ENCODE measurements at places on chromosomes 5 and 9.

DNA sequence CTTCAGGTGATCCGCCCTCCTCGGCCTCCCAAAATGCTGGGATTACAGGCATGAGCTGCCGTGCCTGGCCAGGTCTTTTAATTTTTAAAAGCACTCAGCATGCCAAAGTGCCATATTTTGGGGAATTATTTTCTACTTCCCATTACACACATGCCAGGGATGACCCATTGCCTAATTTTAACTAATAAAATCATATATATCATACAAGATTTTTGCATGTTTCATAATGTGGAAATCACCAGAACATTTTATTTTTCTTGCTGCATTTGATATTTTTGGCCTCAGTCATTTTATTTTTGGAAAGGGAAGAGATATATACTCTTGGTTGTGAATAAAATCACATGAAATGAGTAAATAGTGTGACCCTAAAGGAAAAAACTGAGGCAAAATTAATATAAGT, 45.3 kb upstream of the TENT2 start:
- DNase-seq = no peak

- DNase-seq = no peak
Observed at GRCh38 chr9:10876333-10876732, 263.5 kb upstream of the PTPRD start.

DNA sequence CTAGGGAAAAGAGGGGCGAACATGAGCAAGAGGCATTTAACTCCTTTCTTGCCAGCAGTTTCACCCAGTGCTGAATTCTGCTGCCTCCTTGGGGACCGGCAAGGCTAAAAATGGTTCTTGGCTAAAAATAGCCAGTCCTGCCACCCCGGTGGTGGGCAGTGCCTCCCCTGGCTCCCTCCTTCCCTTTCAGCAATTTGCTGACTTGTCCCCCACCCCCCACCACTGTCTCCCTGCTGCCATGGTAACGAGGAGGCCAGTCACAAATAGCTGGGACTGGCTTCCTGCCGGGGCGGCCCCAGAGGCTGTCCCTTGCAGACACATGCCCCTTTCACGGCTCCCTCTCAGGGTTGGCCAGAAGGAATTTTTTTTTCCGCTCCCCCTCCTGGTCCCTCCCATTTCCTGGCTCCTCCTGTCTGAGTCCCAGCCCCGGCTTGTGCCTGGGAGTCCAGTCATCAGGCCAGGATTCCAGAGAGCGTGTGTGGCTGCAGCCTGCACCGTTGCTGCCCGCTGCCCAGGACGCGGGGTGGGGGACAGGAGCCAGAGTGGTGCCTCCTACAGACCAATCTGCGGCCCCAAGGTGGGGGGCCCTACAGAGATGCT, 130.3 kb downstream of the RGS3 start:
- DNase-seq = peak; percentile 98

GRCh38 chr5:61026004-61026403, 81.0 kb downstream of the NDUFAF2 start:
- DNase-seq = no peak

DNA sequence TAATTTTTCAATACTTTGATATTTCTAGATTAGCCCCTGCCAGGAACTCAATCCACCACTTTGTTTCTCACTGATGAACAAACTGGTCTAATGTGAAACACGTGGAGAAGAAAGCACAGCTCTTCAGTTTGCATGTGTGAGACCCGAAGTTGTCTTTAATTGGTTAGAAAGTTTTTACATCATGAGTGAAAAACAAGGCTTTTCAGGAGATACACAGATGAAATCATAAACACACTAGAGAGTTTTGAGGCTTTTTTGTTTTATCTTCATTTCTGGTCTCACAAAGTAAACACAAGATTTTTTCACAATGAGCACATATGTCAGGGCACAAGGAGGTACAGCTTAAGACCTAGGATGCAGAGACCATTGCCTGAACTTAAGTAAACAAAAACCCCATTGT, 84.5 kb upstream of the MOCS2 start:
- peak; percentile 9 for DNase-seq

GRCh38 chr5:37071901-37072581, 177.1 kb downstream of the CPLANE1 start:
- DNase-seq = peak; percentile 39

GRCh38 chr9:38043931-38044623, 24.9 kb downstream of the SHB start:
- DNase-seq = no peak

- DNase-seq = no peak
Observed at GRCh38 chr9:91176426-91176825, 185.3 kb downstream of the AUH start.

GRCh38 chr9:121785673-121786542, 134.5 kb downstream of the DAB2IP start:
- DNase-seq = no peak

DNA sequence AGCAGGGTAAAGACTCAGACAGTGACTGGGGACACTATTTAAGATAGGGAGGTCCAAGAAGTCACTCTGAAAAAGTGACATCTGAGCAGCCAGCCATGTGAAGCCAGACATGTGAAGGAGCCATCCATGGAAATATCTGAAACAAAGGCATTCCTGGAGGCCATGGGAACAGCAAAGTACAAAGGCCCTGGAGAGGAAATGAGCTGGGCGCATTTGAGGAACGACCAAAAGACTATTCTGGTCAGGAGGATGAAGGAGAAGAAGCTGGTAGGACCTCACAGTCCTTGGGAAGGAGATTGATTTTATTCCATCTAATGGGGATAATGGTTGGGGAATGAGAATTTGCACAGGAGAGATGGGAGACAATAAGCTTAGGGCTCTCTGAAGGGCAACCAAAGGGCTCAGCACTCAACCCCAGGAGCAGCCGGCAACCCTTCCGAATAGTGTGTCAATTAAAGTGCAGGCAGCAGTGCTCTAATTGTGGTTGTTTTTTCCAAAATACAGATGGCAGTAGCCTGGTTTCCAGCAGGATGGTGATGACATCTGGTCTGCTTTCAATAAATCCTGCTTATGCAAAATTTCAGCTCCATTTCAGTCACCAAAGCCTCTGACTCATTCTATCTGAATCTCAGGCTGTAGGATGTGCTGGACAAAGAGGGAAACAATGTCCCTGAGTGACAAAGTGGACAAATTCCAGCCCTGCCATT, 26.7 kb downstream of the FOXI1 start:
- DNase-seq = peak; percentile 81

GRCh38 chr5:180467989-180468731, 26.0 kb upstream of the CNOT6 start:
- no peak for DNase-seq

DNA sequence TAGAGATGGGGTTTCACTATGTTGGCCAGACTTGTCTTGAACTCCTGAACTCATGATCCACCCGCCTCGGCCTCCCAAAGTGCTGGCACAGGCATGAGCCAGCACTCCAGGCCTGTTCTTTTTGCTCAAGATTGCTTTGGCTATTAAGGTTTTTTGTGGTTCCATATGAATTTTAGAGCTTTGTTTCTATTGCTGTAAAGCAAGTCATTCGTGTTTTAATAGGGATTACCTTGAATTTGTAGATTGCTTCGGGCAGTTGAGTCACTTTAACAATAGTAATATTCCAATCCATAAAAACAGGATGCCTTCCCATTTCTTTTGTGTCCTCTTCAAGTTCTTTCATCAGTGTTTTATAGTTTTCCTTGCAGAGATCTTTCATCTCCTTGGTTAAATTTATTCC, 22.1 kb downstream of the C6 start:
- DNase-seq = no peak

GRCh38 chr9:86838519-86839497, 108.5 kb downstream of the GAS1 start:
- DNase-seq = no peak

DNA sequence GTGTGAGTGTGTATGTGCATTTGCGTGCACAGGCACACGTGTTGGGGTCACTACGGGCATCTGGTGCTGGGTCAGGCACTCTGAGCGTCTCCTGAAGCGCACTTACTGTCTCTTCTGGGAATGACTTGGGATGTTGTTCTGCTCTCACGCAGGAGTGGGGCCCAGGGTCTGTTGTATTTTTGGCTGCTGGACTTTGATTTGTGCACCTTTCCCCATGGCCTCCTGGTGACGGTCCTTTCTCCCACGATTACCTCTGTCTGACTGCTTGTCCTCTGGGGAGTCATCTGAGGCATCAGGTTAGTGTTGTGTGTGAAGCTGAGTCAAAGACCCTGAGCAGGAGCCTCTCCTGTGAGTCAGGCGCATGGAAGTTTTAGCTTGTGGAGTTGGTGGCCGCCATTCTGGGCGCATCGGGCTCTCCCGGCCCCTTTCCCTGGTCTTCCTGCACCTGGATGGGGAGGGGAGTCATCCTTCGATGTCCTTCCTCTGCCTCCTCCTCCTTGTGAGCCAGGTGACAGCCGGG, 62.1 kb downstream of the RXRA start:
- DNase-seq = no peak

DNA sequence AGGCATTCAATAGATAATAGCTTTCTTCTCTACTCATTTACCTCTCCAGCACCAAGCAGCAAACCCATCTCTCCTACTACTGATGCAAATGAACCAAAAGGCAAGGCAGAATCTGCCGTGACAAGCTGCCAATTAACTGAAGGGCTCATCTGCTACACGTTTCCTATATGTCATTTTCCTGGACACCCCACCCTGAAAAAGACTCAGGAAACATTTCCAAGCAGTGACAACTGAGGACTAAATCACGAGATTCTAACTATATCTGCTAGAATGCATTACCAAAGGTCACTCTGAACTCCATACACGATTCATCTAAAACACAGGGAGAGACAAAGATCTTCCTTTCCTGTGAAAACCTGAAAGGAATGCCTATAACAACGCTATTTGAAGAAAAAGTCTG, 12.9 kb downstream of the PLPP1 start:
- no peak for DNase-seq

GRCh38 chr5:177476531-177477233, 3.2 kb upstream of the DBN1 start:
- DNase-seq = peak; percentile 58

- no peak for DNase-seq
Observed at GRCh38 chr5:161030229-161030628, 178.2 kb upstream of the ATP10B start.

DNA sequence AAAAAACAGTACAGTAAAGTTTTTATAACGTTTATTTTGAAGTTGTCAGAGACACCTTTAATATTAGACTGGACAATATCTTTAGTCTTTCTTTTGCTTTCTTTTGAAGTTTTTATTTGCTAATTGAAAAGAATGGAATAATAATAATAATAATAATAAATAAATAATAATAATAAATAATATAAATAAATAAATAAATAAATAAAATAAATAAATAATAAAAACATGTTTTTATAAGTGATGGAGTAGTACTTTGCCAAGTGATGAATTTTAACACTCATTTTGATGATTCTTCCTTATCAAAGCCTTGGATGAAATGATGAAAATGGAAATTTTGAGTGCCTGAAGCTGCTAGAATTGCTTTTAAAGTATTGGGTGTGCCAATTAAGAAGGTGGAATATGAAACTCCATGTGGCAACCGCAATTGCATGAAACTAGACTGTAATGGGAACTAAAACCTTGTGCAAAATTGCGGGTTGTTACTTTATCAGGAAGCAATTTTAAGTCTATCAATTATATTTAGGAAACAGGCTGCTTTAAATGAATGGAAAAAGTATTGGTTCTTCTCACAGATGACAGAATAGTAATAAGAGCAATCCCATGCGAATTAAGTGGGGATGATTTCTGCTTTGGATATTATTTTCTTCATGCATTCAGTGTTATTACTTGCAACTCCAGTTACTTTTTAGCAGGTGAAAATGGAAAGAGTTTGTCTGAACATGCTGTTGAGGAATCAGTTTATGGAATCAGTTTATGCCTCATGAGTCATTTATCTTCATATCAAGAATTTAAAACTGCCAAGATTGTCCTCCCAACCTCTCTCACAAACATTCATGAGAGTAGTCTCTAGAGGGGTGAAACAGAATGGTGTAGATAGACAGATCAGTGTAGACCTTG, 4.6 kb downstream of the ANXA1 start:
- no peak for DNase-seq

- DNase-seq = no peak
Observed at GRCh38 chr9:93669958-93670207, 93.5 kb downstream of the PHF2 start.

- no peak for DNase-seq
Observed at GRCh38 chr5:1246711-1247431, 21.7 kb downstream of the SLC6A18 start.

GRCh38 chr5:55021410-55021809, 2.6 kb upstream of the GZMK start:
- no peak for DNase-seq

GRCh38 chr5:65651144-65651543, 26.3 kb downstream of the SHLD3 start:
- DNase-seq = no peak

- no peak for DNase-seq
Observed at GRCh38 chr5:117054911-117055310, 480.3 kb upstream of the SEMA6A start.

DNA sequence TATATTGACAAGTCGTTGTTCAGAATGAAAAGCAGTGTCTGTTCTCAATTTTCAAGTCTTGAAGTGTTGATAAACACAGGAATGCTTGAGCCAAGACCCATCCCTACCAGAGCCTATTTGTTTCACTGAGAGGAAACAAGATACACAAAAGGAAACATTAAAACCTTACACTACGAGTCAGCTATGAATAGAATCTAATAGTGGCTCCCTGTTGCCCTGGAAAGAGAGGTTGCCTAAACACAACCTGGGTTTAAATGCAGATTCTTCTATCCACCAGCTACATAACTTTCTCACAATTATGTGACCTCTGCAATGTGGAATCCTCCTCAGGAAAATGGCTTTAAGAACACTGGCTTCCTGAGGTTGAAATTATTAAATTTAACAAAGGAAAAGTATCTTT, 29.1 kb upstream of the BNC2 start:
- DNase-seq = peak; percentile 42

DNA sequence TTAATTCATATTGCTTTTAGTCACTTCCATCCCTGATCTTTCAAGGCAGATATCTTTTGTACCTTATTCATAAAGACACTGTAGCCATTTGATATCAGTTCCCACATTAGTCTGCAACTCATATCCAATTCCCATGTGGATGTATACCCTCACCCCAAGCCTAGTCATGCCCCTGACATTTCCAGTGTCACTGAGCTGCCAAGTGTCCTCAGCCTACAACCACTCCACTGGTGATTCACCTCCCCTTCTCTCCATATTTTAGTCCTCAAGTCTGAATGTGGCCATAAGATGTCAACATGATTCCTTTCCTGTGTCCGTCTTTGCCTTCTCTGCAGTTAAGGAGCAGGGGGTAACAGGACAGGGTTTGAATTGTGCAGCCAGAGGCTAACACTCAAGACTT, 346.9 kb downstream of the RAB3C start:
- no peak for DNase-seq

DNA sequence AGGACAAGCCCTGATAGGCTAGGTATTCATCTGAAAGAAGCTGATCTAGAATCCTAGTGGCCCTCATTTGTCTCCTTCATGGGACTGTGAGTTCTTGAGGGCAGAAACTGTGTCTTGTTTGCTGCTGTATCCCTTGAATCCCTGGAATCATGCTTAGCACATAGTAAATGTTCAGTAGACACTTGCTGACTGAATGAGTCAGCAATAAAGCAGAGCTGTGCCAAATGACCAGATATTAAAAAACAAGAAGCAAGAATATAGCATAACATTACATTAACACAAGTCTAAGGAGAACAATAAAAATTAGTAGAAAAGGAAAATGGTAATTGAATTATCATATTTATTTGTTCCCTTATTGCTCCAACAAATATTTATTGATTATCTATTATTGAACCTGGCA, 420.5 kb downstream of the ZSWIM6 start:
- no peak for DNase-seq

- no peak for DNase-seq
Observed at GRCh38 chr5:75473463-75473862, 38.0 kb downstream of the CERT1 start.
